CD4-positive, alpha-beta T cell (primary cell): ENCODE measurements at places on chromosomes 4 and X.

GRCh38 chr4:10083861-10084641 lies 32.5 kb downstream of the WDR1 start:
- DNase-seq: no peak

GRCh38 chrX:3811331-3812311 lies 98.2 kb upstream of the PRKX start:
- DNase-seq: peak; percentile 31

- no peak for DNase-seq
These were observed 59.0 kb downstream of the CCSER1 start for GRCh38 chr4:90186229-90186628.

GRCh38 chr4:19577097-19577496 lies 674.6 kb upstream of the SLIT2 start:
- no peak for DNase-seq

- DNase-seq: no peak
These were observed 71.4 kb upstream of the TRAM1L1 start for GRCh38 chr4:117156806-117157205.

- no peak for DNase-seq
These were observed 298.1 kb upstream of the SLC7A11 start for GRCh38 chr4:138540056-138540800.

GRCh38 chrX:118855681-118856310 lies 32.2 kb downstream of the ZCCHC12 start:
- DNase-seq: no peak

DNA sequence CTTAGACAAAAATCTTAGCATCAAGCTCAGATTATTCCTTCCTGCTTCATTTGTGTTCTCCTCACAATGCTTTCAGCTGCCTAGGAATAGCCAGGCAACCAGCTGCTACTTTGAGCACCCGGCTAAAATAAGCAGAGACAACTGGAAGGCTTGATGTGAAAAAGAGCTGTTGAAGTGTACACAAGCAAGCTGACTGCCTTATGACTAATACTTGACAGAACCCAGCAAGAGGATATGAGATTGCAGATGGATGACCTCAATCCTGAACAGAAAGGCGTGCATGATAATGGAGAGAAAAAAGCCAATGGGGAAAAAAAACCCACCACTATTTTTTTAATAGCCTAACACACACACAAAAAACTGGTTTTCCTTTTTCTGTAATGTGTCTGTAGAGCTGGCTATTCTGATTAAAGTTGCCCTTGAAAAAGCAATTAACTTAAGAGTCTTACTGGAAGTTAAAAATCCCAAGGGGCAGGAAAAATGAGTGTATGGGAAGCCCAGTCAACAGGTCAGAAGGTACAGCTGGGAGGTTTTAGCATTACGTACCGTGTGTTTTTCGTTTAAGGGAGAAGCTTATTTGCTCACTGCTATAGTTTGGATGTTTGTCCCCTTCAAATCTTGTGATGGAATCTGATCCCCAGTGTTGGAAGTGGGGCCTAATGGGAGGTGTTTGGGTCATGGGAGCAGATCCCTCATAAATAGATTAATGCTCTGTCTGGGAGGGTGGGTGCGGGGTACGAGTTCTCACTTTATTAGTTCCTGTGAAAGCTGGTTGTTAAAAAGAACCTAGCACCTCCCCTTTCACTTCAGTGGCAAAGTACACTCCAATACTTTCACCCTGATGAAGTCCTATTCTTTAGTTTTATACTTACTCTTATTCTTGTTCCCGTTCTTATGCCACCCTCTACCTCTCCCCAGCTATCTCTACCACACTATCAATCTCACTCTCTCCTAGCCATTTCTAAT lies 37.1 kb upstream of the HERC6 start:
- DNase-seq: no peak

DNA sequence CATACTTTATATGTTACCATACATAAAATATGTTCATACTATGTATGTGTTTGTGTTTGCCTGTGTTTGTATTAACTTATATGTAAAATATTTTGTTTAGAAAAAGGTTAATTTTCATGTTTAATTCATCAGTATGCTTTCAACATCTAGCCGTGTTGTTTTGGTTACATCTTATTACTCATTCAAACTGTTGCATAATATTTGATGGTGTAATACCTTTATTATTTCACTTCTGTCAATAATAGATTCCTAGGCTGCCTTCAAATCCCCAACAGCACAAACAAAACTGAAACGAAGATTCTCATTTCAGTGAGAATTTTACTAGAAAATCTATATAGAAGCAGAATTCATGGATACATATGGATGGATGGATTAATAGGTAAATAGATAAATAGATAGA lies 462.3 kb upstream of the ADGRL3 start:
- DNase-seq: no peak

- no peak for DNase-seq
These were observed 51.2 kb downstream of the ZNF827 start for GRCh38 chr4:145887241-145887991.

DNA sequence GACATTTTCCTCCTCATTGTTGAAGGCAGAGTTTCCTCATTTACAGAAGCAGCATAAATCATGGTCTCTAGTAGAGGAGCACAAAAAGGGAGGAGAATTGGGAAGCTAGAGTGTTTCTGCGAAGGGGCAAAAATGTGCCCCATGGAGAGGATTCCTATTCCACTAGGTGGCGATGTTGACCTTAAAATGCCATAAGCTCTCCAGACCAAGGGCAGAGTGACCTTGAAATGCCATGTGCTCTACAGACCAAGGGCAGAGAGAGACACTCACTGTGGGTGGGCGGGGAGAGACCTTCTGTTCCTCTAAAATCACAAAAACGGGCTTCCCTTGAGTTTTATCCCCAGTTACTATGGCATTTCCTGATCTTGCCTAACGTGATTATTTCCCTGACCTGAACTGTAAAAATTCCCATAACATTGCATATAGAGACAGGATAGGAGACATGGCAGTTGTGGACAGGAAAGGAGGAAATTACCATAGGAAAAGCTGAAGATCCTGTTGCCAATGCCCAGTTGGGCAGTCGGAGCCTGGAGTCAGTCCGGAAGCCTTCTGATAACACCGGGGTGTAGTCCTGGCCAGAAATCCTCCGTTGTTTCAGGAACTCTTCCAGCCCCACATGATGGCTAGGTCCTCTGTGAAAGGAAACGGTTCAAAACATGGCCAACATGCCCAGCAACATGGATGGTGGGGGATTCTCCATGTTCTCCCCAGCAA lies 567.7 kb downstream of the MAGEB5 start:
- no peak for DNase-seq

DNA sequence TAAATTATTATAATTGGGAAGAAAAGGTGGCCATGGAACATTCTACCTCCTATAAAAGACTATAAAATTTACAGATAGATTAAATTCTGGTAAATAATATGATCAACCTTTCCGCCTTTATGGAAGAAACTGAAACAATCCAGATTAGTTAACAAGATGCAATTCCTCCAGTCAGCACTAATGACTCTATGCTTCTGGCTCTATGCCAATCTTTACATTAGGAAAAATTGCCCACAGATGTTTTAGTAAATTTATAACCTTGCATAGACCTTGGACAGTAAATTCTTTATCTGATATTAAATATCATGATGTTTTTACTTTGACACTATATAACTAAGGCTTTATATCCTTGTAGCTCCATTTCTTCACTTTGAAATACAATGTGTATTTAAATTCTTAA lies 2302.5 kb downstream of the ARAP2 start:
- DNase-seq: no peak

DNA sequence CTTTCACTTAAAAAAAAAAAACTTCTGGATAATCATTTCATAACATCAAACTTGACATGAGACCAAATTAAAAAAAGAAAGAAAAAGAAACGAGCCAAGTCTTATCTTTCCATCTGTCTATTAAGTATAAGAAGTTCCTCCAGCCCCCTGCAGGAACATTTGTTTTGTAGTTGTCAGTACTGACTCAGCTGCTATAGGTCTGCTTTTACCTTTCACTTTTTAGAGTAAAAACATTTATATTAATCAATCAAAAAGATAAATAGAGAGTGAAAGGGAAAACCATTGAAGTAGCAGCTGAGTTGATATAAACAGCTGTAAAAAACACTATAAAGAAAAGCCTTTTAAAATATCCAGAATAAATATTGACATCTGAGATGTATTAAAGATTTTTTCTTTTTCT lies 46.1 kb downstream of the CCDC158 start:
- DNase-seq: no peak

DNA sequence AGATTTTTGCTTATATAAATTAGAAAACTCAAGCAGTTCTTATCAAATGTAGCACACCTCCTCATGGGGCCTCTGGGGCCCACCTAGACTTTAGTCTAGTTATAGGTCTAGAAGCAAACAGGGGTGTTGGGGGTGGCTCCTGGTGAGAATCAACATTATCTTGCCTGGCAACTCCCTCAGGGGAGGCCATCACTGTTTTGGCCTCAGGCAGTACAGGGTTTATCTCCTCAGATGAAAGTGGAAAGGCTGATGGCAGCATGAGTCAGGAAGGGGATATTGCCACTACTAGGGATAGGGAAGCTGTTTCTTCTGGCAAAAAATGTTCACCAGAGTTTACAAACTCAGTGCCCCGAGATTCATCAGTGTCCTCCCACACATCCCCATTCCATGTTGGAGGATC lies 232.4 kb upstream of the BMP3 start:
- no peak for DNase-seq

- no peak for DNase-seq
These were observed 15.3 kb upstream of the SLC16A2 start for GRCh38 chrX:74405973-74406489.

GRCh38 chrX:53511322-53511721 lies 77.2 kb upstream of the HSD17B10 start:
- DNase-seq: no peak

DNA sequence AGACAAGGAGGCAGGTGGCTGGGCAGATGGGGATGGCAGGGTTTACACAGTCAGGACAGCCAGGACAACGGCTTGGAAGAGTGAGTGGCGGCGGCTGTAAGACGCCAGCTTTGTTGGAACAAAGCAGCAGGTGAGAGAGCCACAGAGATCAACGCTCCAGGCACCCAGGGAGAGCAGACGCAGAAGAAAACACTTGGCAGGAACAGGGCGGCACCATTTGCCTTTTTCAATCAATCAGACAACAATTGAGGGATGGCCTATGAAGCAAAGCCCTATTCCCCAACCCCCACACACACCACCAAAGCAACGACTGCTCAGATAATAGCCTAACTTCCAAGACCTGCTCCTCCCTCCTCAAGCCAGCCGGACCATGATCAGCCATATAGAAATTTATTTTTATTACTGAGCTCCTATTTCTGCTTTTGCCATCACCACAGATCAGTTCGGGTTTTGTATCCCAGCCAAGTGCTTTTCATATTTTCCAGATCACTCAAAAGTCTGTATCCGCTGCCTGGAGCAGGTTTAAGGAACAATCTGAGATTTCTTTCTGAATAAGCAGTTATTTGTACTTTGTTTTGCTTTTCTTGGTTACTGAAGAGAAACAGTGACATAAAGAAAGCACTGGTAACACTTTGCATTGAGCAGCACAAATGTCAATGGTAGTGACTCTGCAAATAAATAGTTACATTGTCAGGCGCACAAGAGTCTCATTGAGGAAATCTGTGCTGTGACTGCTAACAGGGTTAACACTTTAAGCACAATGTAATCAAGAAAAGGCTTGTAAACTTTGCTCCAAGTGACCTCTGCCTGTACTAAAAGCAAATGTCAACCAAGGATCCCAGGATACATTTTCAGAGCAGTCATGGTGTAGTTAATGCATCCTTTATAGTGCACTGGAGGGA lies 81.8 kb upstream of the RBPJ start:
- DNase-seq: no peak

DNA sequence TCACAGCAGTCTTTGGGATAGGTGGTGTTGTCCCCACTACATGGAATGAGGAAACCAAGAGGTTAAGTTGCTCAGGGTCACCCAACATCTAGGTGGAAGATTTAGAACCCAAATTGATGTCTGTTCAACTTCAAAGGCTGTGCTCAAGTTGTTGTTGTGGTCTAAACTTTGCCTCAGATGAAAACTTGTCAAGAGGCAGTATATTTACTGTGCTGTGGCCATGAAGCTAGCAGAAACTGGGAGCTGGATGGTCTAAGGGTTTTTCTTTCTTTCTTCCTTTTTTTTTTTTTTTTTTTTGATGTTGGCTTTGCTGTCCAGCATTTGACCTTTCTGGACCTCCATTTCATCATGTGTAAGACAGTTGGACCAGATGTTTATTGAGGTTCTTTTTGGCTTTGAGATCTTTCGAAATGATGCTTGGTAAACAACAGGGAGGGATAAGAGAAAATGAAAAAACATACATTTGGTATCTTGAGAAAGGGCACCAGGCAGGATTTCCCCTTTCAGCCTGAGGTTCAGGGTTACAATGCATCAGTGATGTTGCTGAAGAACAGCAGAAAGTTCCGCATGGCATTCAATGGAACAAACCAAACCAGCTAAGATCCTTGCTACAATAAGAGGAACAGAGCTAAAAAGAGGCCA lies 166.2 kb upstream of the RPS6KA3 start:
- DNase-seq: no peak

DNA sequence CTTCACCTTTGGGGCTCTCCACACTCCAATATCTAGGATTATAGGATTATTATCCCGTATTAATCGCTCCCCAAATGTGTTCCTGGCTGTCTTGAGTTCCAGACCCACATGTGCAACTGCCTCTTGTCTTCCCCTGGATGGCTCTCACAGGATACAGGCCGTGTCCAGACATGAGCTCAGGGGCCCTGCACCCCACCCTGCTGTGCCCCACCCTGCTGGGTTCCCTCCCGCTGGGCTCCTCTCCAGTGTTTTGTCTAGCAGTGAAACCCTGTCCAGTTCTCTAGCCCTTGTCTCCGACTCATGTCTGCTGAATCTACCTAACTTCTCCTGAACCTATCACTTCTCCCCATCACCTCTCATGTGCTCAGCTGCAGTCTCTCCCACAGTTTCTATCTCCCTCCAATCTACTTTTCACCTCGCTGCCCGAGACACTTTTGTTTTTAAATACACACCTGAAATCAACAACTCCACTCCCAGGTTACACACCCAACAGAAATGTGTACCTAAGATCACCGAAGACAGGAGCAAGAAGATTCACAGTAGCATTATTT lies 2.0 kb downstream of the RNF212 start:
- DNase-seq: no peak

DNA sequence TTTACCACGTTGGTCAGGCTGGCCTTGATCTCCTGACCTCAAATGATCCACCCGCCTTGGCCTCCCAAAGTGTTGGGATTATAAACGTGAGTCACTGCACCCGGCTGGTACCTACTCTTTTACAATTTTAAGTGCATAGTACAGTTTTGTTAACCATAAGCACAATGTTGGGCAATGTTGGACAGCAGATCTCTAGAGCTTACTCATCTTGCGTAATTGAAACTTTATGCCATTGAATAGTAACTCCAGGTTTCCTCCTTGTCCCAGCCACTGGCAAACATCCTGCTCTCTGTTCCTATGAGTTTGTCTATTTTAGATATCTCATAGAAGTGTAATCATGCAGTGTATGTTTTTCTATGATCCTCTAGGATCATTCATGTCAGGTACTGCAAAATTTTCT lies 9.3 kb upstream of the CPE start:
- DNase-seq: no peak

GRCh38 chr4:186158021-186158813 lies 33.1 kb upstream of the CYP4V2 start:
- DNase-seq: no peak

GRCh38 chr4:109947918-109948317 lies 35.2 kb downstream of the EGF start:
- DNase-seq: no peak
